ENCODE measurements at places on chromosomes 13 and 19.

DNA sequence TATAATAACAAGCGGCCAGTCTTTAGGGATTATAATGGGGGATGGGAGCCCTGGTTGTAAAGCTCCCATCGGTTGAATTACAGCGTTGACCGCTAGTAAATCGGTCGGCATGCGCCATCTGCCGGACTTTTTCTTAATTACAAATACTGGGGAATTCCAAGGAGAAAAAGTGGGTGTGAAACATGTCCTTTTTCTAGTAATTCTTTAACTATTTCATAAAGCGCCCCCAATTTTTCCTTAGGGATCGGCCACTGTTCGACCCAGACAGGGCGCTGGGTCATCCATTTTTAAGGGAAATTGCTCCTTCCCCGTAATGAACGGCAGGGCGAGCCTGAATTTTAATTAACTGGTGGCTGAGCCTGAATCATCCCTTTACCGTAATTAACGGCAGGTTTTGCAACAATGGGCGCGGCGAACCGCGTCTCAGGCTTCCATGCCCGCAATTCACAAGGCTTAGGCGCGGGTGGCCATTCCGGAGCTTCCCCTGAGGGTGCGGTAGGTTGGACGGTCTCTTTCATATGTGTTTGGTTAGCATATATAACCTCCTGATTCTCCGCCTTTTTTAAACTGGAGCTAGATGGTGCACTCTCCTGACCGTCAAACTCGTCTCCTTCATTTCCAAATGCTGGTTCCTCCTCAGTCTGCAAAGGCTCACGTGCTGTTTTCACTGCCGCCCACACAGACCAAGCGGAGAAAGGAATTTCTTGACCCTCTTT, 30.2 kb upstream of the EVI5L start:
- DNase-seq: no peak

GRCh38 chr19:53158119-53158656, 665 bp downstream of the ZNF347 start:
- no peak for DNase-seq

DNA sequence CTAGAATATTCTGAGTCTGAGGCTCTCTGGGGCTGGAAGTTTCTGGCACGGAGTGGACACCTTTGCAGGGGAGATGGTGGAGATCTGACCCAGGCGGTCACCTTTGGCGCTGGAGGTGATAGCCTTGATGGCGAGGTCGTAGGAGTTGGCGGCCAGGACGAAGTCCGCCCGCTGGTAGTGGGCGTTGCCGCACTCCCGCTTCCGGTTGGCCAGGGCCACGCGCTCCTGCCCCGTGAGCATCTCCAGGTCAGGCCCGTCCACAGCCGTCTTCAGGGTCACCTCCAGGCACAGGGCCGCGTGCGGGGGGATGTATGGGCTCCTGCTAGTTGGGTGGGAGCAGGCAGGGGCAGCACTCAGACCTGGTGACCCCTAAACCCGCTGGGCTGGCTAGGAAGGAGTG, 5.3 kb downstream of the FKBP8 start:
- no peak for DNase-seq

DNA sequence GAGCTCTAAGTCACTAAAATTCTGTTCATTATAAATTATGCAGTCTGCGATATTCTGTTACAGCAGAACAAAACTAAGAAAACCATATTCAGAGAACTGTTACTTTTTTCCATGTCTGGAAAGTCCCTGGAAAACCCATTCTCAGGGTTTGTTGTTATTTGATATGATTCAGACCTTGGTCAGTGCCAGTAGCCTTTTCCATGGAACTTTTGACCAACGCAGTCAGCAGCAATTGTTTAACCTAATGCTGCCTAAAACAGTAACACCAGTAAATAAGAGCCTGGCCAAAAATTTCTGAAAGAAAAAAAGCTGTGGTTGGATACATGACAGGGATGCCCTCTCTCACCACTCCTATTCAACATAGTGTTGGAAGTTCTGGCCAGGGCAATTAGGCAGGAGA, 402.7 kb downstream of the TBC1D4 start:
- no peak for DNase-seq

- DNase-seq: no peak
Measured at GRCh38 chr13:99989276-99990125, 7.9 kb downstream of the ZIC2 start.

DNA sequence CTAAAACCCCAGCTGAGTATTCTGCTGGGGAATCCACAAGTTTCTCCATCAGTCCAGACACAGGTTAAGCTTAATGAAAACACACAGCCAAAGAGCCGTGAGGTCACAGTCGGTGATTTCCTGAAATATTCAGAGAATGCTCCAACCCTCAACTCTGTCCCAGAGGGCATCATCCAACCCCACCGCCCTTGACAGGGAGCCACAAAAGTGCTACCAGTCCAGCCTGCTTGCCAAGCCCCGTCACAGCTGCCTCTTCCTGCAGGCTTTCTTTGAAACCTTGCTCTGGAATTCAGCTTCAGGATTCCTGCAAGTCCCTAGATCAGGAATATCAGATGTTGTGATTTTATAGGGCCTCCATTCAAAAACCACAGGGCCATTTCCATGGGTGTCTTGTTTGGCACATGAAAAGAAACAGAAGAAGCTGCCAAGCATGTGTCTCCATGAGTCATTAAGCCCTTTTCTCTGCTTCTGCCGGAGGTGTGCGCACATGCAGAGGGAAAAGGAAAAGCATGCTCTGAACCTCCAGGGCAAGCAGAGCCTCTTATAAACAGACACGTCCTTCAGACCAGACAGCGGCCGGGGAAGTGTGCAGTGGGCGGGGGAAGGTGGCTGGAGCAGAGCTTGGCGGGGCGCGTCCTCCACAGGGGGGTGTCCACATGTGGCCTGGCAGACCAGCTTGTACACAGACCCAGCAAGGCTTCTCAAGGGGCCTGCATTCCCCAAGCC, 164.7 kb downstream of the KATNAL1 start:
- no peak for DNase-seq

GRCh38 chr19:55529636-55530234, 7.2 kb downstream of the SBK2 start:
- no peak for DNase-seq

DNA sequence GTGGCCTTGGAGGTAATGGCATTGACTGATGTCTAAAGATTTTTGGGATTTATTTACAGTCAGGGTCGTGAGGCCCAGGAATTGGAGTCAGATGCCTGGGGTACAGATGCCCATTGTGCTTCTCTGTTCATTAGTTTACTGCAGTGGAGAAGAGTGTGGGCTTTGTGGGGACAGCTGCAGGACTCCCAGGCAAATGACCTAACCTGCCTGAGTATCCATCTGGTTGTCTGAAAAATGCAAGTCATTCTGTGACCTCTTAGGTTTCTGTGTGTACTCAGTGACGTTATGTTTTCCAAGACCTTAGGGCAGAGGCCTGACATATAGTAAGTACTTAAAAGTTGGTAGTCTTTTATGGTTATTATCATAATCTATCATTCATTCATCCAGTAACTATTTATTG, 60.5 kb downstream of the SPATA13 start:
- DNase-seq: no peak

GRCh38 chr19:54875506-54875905, 1.5 kb downstream of the FCAR start:
- no peak for DNase-seq

- DNase-seq: peak; percentile 78
Measured at GRCh38 chr19:49148784-49149651, 6.2 kb downstream of the HRC start.

- DNase-seq: no peak
Measured at GRCh38 chr13:113731192-113732175, 27.5 kb upstream of the TMEM255B start.

- DNase-seq: no peak
Measured at GRCh38 chr13:23792680-23793079, 96.5 kb downstream of the MIPEP start.

- DNase-seq: no peak
Measured at GRCh38 chr19:48746110-48746509, 599 bp downstream of the IZUMO1 start.

GRCh38 chr19:2462635-2463421, 6.1 kb upstream of the LMNB2 start:
- DNase-seq: no peak

DNA sequence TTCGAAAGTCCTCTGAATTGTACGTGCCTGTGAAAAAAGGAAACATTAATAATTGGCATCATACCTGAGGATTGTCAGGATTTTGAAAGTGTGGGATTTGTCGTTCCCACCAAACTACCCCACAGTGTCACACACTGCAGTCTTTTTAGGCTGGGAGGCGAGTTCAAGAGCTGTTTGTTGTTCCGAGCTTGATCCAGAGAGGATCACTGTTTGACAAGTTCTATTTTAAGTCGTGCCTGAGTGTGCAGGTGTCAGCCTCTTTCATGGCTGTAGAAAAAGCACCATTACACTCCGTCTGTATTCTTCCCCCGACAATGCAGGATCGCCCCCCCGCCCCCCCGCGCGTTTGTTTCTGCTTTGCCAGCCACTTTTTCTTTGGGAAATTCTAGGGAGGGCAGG, 635 bp upstream of the NBEA start:
- no peak for DNase-seq

- no peak for DNase-seq
Measured at GRCh38 chr13:48810013-48810412, 156.3 kb downstream of the CYSLTR2 start.

DNA sequence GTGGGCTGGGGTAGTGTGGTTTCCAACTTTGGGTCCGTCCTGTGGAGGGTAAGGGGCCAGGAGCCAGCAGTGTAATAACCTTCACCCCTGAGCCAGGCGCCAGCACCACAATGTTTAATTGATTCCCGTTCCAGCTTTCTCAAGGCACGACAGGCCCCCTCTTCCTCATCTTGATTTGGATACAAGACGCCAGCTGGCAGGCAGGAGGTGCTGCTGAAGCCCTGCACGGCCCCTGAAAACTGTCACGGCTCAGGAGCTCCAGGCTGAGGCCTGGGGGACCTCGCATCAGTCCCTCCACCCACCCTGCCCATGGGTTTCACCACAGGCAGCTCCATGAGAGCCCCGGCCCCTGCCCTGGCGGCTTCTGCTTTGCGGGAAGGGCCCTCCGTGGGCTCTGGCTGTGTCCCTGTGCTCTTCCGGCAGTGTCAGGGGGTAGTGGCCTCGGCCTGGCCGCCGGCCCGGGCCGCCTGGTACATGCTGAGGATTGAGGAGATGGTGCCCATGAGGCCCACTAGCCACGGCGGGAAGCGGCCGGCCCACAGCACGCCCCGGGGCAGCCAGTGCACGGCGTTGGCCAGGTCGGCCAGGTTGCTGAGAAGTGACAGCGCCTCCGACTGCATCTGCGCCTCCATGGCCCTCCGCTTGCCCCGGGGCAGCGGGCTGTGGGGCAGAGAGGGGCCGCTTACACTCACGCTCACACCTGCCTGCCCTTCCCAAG, 11.9 kb downstream of the PEX11G start:
- DNase-seq: no peak

- no peak for DNase-seq
Measured at GRCh38 chr13:113845723-113846635, 17.9 kb downstream of the GAS6 start.

GRCh38 chr19:2050349-2050990, 574 bp downstream of the MKNK2 start:
- DNase-seq: no peak

DNA sequence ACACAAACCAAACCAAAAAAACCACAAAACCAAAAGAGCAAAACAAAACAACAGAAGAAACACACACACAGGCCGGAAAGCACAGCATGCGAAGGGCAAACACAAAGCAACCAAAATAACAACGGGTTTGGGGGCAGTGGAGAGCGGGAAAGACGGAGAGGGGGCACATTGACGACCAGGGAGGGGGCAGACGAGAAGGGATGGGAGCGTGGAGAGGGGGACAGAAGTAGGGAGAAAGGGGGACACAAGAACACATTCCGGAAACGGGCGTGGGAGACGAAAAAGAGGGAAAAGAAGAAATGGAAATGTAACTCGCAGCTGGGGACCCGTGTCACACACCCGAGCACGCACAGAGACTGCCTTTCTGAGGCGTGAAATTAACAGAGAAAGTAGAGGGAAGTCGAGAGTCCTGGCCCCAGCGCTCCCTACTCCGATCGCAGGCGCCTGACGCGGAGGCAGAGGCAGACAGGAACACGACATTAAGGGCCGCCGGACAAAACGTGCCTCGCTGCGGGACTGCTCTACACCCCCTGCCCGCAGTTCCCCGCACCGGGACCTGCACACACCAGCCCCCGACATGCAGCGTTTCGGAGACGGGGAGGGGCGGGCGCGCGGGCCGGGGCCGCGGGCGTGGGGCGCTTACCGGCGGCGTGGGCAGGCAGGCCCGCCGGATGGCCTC, 652 bp downstream of the POU4F1 start:
- no peak for DNase-seq

DNA sequence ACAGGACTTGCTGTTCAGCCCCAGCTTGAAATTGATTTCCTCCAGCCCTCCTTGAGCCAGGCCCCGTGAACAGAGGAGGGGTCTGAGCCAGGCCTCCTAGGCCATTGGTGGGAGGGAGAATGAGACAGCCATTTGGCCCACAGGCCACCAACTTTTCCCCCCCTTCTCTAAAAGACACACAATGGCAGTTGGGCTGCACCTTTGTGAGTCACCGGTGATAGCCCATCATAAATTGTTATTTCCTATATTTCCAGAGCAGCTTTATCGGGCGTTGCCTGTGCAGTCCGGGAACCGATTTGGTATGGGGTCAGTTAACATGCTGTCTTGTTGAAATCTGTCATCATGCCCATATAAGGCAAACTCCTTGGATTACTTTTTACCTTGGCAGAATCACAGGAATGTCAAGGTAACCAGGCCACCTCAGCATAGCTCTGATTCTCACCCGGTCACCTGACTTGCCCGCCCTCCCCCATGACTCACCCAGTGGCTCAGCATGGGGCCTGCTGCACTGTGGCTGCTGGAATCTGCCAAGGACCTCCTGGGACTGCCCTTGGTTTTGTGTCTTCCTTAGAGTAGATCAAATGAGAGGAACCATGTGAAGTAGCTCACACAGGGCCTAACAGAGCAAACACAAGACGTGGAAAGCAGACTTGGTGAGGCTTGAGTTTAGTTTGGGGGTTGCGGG, 36.1 kb downstream of the ACTN4 start:
- no peak for DNase-seq

- no peak for DNase-seq
Measured at GRCh38 chr13:104805346-104805745, 1730.1 kb downstream of the EFNB2 start.

DNA sequence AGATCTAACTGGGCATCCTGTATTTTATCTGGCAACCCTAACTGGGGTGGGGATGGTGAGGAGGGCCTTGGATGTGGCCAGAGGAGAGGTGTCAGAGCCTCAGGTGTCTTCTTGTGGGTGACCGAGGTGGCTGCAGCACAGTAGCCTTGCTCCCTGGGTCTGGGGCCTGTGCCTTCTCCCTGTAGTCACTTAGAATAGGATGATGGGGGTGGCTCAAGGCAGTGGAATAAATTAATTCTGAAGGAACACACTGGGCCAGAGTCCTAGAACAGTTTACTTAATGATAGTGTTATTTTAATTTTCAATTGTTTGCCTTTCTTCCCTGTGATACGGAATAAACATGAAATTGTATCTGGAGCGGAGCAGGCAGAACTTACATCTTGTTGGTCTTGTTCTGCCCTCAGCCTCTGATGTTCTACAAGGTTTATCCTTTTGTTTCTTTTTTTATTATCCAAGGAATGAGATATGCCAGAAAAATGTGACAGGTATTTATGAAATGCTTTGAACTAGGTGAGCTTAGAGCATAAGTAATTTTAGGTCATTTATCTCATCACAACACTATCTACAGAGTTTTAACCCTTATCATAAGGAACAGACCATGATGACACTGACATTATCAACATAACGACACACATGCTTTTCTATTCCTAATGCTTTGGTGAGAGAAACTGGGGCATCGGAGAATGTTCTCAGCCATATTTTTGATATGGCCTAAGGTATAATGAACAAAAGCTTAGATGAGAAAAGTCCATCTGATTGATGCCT, 51.4 kb downstream of the LRCH1 start:
- DNase-seq: no peak
